ENCODE measurements at places on chromosomes 2 and 18.

GRCh38 chr2:198374375-198375082 is 570.1 kb downstream of the PLCL1 start:
- no peak for DNase-seq

DNA sequence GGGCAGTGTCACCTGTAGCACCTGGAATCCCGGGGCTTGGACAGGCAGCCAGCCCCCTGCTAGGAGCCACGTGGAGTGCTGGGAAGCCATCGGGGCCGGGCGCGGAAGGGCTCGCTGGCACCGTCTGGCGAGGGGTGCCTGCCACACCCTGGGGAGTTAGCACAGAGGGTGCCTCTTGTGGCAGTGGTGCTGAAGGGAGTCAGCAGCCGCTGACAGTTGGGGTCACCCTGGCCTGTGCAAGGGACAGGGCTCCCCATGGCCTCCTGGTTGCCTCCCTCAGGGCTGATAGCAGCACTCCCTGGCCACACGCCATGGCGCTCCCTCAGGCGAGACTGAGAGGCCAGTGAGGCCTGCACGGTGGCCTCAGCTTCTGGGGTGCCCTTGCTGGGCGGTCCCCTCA is 13.9 kb upstream of the D2HGDH start:
- DNase-seq, result no peak

- DNase-seq, result no peak
These were observed 7.7 kb downstream of the GBX2 start for GRCh38 chr2:236160366-236161081.

DNA sequence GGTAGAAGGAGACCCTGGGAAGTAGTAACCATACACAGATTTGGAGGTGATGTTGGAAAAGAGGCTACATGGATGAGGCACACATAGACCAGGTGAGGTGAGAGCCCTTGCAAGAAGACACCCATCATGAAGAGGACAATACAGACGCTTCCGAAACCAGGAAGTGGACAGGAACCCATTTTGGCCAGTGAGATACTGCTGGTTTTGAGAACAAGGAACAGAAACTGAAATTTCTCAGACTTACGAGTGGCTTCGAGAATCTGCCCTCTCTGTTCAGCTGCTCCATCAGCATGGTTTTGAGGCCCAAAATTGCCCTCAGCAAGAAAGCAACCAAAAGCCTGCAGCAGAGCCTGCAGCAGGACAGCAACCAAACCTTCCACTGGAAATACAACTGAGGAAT is 479.1 kb upstream of the NRXN1 start:
- DNase-seq, result no peak

DNA sequence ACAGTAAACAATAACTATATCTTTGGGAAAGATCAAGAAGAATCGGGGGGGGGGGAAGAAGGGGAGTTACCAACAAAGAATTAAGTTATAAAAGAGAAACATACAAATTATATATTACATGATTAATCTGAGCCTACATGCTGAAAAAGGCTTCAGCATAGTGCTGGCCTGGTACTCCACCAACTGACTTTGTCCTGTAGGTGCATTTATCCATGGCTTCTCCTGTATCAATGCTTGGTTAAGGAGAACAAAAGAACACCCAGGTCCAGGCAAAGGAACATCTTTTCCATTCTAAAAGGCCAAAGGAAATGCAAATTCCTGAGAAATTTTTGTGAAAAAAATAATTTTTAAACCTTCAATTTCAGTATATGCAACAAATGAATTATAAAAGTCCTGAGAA is 24.2 kb downstream of the RPRD1A start:
- no peak for DNase-seq

GRCh38 chr2:46850742-46851141 is 64.9 kb downstream of the MCFD2 start:
- DNase-seq, result no peak

DNA sequence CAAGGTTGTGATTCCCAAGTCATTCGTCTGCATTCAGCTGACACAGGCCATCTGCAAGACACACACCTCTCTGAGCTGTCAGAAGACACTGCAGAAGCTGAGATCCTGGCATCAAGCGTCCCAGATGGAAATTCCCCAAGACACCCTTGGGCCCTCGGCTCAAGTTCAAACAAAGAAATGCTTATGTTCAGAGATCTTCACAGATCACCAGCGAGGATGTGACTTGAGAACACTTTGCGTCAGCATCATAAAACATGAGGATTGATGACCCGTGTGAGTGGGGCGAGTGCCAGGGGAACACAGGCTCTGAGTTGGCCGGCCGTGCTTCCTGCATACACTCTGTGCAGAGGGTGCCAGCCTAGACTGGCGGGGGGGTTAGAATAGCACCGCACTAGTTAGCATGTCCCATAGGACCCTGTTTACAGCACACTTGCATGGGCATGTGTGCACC is 36.8 kb downstream of the KCNIP3 start:
- no peak for DNase-seq

DNA sequence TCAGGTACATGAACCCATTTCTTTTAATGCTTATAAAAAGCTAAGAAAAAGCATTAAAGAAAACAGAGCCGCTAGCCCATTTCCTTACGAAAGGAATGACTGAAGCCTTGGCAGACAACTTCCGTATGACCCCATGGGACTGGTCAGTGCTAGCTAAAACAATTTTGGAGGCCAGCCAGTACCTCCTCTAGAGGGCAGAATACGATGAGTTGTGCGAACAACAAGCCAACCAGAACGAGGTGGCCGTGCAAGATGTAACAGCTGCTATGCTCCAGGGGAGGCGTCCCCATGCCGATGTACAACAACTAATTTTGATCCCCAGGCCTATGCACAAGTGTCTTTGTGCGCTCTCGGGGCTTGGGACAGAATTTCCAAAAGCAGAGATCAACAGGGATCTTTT is 16.7 kb downstream of the MAP3K2 start:
- no peak for DNase-seq

All from stimulated activated CD8-positive, alpha-beta memory T cell treated with anti-CD3 and anti-CD28 coated beads, Interleukin-15, amount 100 ng/mL, for 24 hours (primary cell).